ENCODE measurements at places on chromosomes 6 and 20. TPM values are rescaled to one million over a fixed set of nuclear protein-coding genes. Genes with fewer than 3 reads are reported as not detected.

GRCh38 chr20:14597206-14597715, 259.8 kb upstream of the FLRT3 start:
- no peak for DNase-seq

DNA sequence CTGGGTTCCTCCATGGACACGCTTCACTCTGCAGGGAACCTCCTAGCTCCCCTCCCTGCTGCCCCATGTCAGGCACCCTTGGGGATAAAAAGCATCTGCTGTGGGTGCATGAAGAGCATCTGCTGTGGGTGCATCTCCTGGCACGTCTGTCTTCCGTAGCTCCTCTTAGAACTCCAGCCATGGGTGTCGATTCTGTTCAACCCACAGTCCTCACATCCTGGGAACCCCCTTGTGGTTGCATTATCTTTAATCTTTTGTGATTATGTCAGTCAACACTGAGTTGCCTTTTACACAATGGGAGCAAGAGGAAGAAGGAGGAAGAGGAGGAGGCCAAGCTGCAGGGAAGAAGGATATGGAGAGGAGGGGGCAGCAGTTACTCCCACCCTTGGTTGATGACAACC, 24.1 kb upstream of the CCR6 start:
- no peak for DNase-seq

DNA sequence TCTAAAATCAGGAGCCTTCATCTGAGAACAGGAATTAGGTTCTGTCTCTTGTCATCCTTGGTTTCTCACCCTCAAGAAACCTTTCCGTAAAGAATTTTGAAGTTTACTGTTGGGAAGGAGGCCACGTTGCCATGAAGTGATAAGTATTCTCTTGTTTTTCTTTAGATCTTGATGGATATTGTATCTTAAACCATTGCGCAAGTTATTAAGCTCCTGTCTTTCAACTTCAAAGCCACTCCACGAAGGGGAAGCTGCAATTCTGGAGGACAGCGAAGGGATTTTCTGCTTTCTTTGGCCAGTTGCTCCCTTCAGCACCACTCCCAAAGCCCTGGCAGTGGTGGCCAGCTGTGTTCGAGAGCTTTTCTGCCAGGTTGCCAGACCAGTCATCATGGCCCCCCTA, 198.1 kb upstream of the EXOC2 start:
- DNase-seq = no peak

DNA sequence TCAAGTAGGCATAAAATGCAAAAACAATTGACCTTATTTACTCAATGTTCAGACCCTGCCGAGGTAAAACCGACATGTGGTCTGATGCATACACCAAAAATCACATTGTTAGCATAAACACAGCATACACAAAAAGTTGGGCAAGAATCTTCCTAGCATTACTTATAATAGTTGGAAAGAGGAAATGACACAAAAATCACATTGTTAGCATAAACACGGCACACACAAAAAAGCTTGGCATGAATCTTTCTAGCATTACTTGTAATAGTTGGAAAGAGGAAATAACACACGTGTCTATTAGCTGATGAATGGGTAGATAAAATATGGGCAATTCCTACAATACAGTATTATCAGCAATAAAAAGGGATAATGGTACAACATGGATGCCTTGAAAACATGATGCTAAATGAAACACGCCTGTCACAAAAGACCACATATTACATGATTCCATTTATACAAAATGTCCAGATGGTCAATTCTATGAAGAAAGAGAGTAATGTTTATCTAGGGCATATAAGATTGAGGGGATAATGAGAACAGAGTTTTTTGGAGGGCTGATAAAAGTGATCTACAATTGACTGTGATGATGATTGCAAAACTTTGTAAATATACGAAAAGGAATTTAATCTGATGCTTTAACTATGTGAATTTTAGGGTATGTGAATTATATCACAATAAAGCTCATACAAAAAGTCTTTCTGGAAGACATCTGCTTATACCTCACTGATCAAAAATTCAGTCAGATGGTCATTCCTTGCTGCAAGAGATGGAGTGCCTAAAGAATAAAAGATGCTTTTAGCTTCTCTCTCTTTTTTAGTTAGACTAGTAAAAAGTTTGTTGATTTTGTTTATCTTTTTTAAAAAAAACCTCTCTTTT, 1019.5 kb upstream of the CITED2 start:
- no peak for DNase-seq

DNA sequence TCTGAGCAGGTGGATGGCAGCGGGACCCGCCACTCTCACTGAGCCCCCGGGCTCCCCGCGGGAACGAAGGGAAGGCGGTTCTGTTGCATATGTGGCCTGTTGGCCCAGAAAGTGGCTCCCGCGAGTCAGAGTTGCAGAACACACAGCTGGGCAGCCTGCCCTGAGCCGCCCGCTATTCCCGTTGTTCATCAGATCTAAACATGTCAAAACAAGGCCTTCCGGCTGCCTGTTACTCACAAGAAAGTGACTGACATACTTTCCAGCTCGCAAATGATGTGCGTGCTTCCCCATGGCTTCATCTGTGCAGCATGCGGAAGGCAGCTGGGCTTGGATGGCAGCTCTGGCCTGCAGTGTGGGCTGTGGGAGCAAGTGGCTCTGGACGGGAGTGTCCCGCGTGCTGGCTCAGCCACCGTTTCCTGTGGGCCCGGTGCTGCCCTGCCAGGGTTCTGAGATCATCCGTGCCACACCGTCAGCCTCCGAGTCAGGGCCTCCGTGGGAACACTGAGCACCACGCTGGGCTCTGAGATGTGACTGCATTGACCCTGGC, 227.3 kb downstream of the ERMARD start:
- no peak for DNase-seq

GRCh38 chr6:114611696-114612095, 268.9 kb upstream of the HS3ST5 start:
- DNase-seq = no peak

- no peak for DNase-seq
These were observed 25.0 kb downstream of the SH3BGRL2 start for GRCh38 chr6:79656134-79656533.

DNA sequence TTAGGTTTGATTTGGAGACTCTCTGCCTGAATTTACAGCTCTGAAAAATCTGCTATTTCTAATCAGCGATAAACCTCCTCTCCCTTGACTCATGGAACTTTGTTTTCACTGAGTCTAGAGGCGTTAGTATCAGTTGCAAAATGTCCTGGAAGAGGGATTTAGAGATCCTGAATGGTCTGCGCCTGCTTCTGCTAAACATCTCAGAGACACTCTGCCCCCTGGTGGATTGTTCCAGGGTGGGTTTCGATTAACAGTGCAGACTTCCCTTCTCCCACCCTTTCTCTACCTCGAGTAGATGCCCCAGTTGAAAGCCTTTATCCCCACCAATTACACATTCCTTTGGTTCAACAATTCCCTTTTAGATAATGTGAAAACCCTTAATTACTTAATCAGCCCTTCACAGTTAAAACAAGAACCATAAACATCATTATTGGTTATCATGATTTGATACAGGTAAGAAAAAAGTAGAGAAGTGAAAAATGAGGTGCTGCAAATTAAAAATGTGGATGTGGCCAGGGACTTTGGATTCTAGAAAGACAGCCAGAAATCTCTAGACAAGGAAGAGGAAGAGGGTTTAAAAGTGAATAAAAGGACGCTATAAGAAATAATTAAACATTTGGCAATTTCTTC, 5.5 kb downstream of the HTR1B start:
- DNase-seq = peak; percentile 26

GRCh38 chr6:118735320-118735719, 83.9 kb upstream of the CEP85L start:
- no peak for DNase-seq

DNA sequence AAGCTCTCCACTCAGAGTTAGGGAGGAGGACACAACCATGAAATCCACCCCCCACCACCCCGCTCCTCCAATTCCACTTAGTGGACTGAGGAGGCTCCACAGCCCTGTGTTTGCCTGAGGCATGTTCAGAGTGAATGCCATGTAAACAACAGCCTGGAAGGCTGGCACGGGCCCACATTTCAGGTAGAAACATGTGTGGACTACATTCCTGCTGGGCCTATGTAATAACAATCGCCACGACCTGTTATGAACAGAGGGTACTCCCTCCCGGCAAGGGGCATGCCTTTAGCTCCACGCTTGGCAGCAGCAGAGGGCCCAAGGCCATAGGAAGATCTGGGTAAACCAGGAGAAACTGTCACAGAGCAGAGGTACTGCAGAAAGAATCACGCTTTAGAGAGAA, 65.5 kb downstream of the ISM1 start:
- no peak for DNase-seq

DNA sequence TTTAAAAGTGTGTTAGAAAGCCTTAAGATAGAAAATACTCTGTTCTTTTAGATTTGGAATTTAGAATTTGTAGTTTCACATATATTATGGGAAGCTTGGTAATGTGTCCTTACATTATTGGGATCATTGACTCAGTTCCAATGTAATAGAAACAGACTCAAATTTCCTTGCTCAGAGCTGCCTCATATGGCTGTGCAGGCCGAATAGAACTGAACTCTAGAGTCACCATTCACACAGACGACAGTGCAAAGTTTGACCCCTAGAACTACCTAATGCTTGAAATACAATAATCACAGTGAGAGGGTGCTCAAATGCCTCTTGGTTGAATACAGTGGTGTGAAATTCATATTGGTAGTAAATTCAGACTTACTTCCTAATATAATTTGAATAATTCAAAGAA, 482.7 kb upstream of the CITED2 start:
- DNase-seq = no peak

- DNase-seq = no peak
These were observed 44.4 kb downstream of the FAXC start for GRCh38 chr6:99305021-99305554.

GRCh38 chr6:112603726-112604125, 256.6 kb downstream of the RFPL4B start:
- DNase-seq = no peak

The CTAGE9 gene
- total RNA-seq = not detected

The BTN1A1 gene
- total RNA-seq = not detected

The FAM120B gene
- 35.0 TPM for total RNA-seq

The GGTLC1 gene
- not detected for total RNA-seq
